T-helper 17 cell (primary cell): ENCODE measurements at places on chromosomes 13 and 19. TPM values are rescaled to one million over a fixed set of nuclear protein-coding genes. Genes with fewer than 3 reads are reported as not detected.

GRCh38 chr19:30254158-30254557, 118.0 kb upstream of the ZNF536 start:
- H3K27me3 ChIP-seq = peaks cover 50% of the 10 kb centered on the region
- no peak overlapping the region for H3K4me3 ChIP-seq
- no peaks in the 10 kb centered on the region for H3K36me3 ChIP-seq

DNA sequence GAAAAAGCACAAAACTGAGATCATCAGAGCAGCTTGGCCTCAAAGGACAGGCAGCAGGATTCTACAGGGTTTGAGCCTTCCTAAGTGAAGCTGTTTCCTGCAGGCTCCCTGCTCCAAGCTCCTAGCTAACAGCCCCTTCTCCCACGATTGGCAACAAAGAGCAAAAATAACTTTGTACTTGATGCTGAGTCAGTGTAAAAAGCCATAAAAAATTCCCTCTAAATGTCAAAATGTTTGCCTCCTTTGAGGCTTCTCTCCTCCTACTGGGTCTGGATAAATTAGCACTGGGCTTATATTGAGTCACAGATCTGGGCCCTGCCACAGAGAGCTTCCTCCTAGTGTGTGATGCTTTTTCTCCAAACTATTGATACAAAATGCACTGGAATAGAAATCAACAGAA, 153.3 kb downstream of the TNFRSF19 start:
- peaks cover 12% of the 10 kb centered on the region for H3K4me1 ChIP-seq
- DNase-seq = no peak
- no peak overlapping the region for H3K4me3 ChIP-seq
- peaks cover 3% of the 10 kb centered on the region for H3K36me3 ChIP-seq
- H3K27ac ChIP-seq = no peak overlapping the region

DNA sequence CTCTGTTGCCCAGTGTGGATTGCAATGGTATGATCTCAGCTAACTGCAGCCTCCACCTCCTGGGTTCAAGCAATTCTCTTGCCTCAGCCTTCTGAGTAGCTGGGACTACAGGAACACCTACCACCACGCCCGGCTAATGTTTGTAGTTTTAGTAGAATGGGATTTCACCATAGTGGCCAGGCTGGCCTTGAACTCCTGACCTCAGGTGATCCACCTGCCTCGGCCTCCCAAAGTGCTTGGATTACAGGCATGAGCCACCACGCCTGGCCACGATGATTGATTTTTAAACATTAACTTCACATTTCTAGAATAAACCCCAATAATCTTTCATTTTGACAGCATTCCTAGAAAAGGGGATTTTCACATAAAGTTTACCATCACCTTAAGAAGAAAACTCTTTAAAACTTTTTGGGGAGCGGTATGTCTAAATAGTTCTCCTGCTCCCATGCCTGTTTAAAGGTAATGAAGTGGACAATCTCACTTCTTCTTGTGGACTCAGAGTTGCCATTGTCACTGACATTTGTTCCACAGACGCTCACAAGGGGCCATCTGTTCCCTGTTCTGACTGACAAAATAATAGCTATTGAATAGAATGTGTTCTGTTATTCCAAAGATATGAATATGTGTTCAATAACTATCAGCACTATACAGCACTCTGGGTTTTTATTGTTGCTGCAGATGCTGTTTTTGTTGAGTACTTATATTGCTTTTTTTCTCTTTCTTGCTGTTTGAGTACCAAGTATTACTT, 66.1 kb upstream of the C1QTNF9B start:
- H3K27ac ChIP-seq = no peak overlapping the region
- DNase-seq = no peak
- no peaks in the 10 kb centered on the region for H3K36me3 ChIP-seq
- H3K4me3 ChIP-seq = no peak overlapping the region
- H3K4me1 ChIP-seq = peaks cover 19% of the 10 kb centered on the region

Gene ZNF653
- total RNA-seq = 15.6 TPM

GRCh38 chr19:11848200-11848593, 329 bp upstream of the ZNF439 start:
- H3K36me3 ChIP-seq = no peaks in the 10 kb centered on the region
- DNase-seq = no peak
- H3K4me1 ChIP-seq = peaks cover 8% of the 10 kb centered on the region

Gene RFPL4AL1
- not detected for total RNA-seq

GRCh38 chr19:49004964-49005614, 11.4 kb downstream of the RUVBL2 start:
- no peaks in the 10 kb centered on the region for H3K27me3 ChIP-seq
- no peak for DNase-seq
- H3K36me3 ChIP-seq = no peaks in the 10 kb centered on the region
- no peaks in the 10 kb centered on the region for H3K4me1 ChIP-seq
- H3K27ac ChIP-seq = no peak overlapping the region

Gene RAVER1
- 40.2 TPM for total RNA-seq

Gene SELENOV
- total RNA-seq = not detected

- peaks cover 31% of the 10 kb centered on the region for H3K4me1 ChIP-seq
- DNase-seq = peak; percentile 7
- H3K4me3 ChIP-seq = peak overlapping the region; percentile 89
- peaks cover 2% of the 10 kb centered on the region for H3K27me3 ChIP-seq
- peak overlapping the region; percentile 69 for H3K27ac ChIP-seq
Observed at GRCh38 chr13:113584870-113585671, 518 bp downstream of the TFDP1 start.

DNA sequence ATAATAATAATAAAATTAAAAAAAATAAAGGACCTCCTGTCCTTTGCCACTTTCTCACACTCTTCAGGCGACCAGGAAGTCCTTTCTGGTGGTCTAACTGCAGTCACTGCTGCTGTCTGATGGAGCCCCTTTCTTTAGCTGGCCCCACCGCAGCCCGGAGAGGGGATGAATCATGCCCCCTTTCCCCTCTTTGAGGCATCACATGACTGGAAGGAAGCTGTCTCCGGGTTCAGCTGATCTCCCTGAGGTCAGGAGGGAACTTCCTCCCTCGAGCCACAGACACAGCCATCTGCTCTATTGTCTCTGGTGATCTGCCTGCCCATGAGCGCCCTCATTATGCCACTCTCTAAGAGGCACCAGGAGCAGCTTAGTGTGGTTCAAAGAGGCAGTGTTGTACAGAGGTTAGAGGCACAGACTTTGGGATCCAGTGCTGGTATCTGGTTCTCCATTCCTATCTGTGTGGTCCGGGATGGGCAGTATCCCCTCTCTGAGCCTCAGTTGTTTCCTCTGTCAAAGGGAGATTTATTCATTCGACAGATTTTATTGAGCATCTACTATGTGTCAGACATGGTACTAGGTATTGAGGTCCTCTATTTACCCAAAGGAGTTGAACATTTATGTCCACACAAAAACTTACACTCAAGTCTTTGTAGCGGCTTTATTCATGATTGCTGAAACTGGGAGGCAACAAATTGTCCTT, 30.0 kb downstream of the VAV1 start:
- H3K36me3 ChIP-seq = peaks cover 3% of the 10 kb centered on the region
- DNase-seq = peak; percentile 66
- no peaks in the 10 kb centered on the region for H3K27me3 ChIP-seq
- H3K27ac ChIP-seq = peak overlapping the region; percentile 96
- H3K4me3 ChIP-seq = peak overlapping the region; percentile 99
- H3K4me1 ChIP-seq = peaks cover 47% of the 10 kb centered on the region

Gene C13orf42
- not detected for total RNA-seq

DNA sequence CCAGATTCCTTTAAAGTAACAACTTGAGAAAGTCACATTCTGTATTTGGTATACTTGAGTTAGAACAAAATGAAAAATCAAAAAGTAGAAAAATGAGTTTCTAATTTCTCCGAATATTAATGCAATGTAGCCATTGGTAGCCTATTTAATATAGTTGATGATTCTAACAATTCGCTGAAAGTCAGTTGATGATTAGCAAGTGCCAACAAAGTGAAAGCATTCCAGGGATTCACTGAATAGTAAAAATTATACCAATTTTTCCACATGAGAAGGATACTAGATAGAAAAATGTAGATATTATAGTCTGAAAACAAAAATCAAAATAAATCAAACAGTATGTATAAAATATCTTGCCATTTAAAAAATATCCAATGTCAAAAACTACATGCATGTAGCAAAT, 117.2 kb downstream of the FREM2 start:
- no peak overlapping the region for H3K4me3 ChIP-seq
- no peaks in the 10 kb centered on the region for H3K27me3 ChIP-seq
- no peak overlapping the region for H3K27ac ChIP-seq
- no peaks in the 10 kb centered on the region for H3K36me3 ChIP-seq
- no peak for DNase-seq
- H3K4me1 ChIP-seq = no peaks in the 10 kb centered on the region

Gene SHC2
- not detected for total RNA-seq

GRCh38 chr13:78868991-78869390, 210.0 kb upstream of the OBI1 start:
- no peaks in the 10 kb centered on the region for H3K4me1 ChIP-seq
- H3K4me3 ChIP-seq = no peak overlapping the region
- no peaks in the 10 kb centered on the region for H3K36me3 ChIP-seq
- no peak for DNase-seq

Gene PROSER3
- total RNA-seq = 36.6 TPM

Gene VSTM1
- not detected for total RNA-seq

- H3K4me1 ChIP-seq = peaks cover 8% of the 10 kb centered on the region
- no peak for DNase-seq
- H3K36me3 ChIP-seq = peaks cover 21% of the 10 kb centered on the region
- no peaks in the 10 kb centered on the region for H3K27me3 ChIP-seq
- H3K4me3 ChIP-seq = no peak overlapping the region
- no peak overlapping the region for H3K27ac ChIP-seq
Observed at GRCh38 chr13:32210101-32210500, 105.1 kb downstream of the ZAR1L start.

DNA sequence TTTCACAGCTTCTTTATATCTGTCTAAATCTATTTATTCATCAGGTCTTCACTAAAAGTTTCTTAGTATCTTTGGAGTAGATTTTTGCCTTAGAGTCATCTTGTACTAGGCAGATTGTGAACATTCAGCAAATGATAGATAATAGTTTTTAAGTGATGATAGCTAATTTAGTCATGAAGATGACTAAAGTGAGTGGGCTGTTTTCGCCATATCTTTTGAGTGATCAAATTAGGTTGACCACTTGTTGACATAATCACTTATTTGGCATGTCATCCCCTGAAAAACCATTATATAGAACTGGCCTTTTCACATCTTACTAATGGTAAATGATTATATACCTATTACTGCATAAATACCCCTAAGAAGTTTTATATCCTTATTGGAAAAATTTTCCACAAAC, 999.2 kb downstream of the PCDH17 start:
- H3K4me3 ChIP-seq = no peak overlapping the region
- no peaks in the 10 kb centered on the region for H3K27me3 ChIP-seq
- no peaks in the 10 kb centered on the region for H3K4me1 ChIP-seq
- H3K27ac ChIP-seq = no peak overlapping the region
- no peaks in the 10 kb centered on the region for H3K36me3 ChIP-seq

Gene KLK15
- total RNA-seq = not detected

DNA sequence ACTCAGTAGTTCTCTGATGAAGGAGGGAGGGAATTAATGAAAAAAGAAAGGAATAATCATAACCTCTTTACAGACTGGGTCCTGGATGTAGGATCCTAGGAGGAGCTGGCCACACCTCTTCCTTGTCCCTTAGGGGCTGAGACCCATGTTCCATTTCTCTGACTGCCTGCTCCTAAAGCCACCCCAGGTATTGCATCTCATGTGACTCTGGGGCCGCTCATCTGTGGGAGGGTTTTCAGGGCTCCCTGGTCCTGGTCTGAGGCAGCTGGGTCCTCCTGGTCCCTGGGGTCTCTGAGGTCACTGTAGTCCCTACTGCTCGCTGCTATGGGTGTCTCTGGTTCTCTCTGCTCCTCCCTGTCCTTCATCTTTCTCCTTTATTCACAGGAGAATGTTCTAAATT, 2.9 kb downstream of the CEACAM21 start:
- peaks cover 24% of the 10 kb centered on the region for H3K4me1 ChIP-seq
- H3K36me3 ChIP-seq = peaks cover 15% of the 10 kb centered on the region
- no peaks in the 10 kb centered on the region for H3K27me3 ChIP-seq
- DNase-seq = no peak

DNA sequence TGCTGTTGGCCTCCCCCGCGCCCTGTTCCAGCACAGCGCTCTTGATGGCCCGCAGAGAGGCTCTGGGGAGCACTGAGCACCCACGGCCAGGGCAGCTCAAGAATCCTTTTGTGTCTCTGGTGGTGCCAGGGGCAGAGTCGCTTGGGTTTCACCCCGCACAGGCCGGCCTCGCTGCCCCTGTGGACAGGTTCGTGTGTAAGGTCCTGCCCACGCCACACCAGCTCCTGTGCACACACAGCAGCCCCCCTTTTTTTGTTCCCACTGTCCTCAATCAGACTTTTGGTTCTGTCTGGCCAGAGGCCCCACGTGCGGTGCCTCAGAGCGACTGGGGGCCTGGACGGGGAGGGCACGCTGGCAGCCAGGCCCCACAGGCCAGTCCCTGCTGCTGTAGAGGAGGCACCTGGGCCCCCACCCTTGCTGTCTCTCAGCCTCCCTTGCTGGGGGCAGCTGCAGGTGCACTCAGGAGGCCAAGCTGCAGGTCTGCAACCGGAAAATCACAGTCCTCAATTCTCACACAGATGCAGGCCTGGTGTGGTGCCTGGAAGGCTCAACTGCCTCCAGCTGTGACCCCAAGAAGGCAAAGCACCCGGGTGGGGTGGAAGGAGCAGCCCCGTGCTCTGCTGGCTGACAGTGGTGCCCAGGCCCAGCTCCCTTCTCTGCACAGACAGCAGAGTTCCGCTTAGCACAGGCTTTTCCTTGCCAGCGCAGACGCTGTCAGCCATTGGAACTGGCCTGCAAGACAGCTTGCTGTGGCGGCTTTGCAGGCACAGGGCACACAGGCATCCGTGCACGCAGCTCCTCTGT, 12.6 kb upstream of the F7 start:
- no peaks in the 10 kb centered on the region for H3K27me3 ChIP-seq
- no peak overlapping the region for H3K27ac ChIP-seq
- no peak overlapping the region for H3K4me3 ChIP-seq
- peaks cover 4% of the 10 kb centered on the region for H3K36me3 ChIP-seq
- DNase-seq = no peak

DNA sequence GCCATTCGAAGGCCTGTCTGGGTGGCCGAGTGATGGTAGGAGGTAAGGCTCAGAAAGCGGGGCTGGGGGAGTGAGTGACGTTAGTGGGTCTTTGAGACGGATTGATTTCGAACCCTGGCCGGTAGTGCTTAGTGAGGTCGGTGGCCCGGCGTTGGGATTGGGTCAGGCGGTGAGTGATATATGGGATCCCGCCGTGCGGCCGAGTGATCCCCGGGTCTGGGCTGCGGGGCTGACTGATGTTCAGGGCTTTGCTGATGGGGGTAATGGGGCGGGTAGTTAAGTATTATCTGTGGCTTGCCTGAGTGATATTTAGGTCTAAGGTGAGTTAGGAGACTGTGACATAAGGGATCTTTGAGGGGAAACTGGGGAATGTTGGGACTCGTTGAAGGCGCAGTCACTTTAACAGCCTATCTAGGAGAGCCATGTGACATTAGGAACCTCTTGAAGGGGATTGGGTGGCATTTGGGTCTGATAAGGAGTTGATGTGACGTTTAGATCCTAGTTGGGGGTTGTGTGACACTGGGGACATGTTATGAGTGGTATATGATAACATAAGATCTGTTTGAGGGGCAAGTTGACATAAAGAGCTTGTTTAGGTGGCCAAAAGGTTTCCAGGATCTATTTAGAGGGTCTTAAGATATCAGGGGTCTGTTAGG, 543 bp downstream of the PSMC4 start:
- H3K4me1 ChIP-seq = peaks cover 49% of the 10 kb centered on the region
- H3K36me3 ChIP-seq = peaks cover 18% of the 10 kb centered on the region
- H3K27ac ChIP-seq = peak overlapping the region; percentile 100
- H3K4me3 ChIP-seq = peak overlapping the region; percentile 99
- no peaks in the 10 kb centered on the region for H3K27me3 ChIP-seq
